ENCODE measurements at places on chromosomes 7 and 10. TPM values are rescaled to one million over a fixed set of nuclear protein-coding genes. Genes with fewer than 3 reads are reported as not detected.

The ADRA2A gene
- total RNA-seq, result 2.0 TPM

The MMRN2 gene
- 20.4 TPM for total RNA-seq

DNA sequence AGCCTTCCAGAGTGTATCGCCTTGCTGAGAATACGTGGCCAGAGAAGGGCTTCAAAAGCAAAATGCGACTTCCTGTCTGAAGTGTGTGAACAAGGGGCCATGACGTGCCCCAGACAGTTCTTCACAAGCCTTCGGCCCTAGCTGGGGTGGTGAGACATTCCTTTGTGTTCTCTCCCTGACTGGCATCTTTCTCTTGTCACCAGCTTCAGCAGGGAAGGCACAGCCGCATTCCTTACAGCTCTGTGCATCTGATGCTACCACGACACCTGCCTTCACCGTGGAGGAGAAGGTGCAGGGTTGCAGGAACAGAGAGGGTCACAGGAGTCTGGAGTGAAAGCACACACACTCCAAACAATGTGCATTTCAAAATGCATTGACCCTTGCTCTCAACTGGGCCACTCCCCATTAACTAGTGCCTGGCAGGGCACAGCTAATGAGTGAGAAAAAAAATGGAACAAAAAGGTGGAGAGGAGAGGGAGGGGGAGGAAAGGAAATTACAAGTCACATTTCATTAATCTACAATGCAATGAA is 93.4 kb downstream of the GPR26 start:
- no peak for DNase-seq

DNA sequence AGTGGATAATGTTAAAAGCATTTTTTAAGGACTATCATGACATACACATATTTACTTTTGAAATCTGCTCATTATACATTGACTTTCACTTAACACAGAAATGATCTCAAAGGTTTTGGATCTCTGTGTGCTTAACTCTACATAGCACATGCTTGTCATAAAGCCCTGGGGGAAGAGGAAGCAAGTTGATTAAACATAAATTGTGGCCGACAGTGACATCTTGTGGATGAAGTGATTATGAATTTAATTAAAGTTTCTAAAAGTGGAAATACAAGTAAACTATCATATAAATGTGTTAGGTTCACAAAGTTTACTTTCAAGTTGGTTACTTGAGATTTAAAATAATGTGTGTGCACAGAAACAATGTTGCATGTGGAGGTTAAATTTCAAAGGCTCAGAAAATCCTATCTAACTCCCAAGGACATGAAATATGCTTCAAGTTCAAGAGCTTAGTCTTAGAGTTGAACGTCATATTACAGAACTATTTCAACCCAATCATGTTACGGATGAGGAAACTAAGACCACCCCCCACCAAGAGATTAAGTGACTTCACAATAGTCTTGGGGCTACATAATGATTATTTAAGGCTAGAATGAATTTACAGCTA is 1247.8 kb downstream of the GATA3 start:
- peak; percentile 62 for DNase-seq

DNA sequence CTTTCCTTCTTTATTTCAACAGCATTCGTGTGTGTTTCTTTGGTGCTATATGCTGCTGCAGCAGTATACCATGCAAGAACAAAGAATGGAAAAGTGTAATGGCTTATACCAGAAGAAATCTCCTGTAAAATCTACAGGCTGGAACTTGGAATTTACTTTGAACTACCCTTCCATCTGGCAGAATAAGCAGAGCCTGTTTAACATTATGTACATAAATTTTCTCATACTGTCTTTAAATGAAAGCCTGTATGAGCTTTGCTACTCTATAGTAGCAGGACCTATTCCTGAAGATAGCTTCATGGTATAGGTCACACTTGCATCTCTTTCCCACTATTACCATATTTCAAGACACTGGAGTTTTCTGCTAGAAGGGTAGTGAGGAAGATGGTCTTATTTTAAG is 522.1 kb upstream of the GHITM start:
- DNase-seq, result no peak

DNA sequence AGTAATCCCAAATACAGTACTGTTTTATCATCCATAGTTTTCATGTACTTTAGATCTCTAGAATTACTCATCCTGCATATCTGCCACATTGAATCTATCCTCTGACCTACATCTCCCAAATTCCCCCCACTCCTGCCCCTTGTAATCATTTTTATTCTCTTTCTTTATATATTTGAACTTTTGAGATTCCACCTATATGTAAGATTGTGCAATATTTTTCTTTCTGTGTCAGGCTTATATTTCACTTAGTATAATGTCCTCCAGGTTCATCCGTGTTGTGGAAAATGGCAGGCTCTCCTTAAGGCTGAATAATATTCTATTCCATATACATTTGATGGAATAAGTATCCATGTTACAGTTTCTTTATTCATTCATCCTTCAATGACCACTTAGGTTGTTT is 640.4 kb downstream of the POM121L12 start:
- no peak for DNase-seq

- DNase-seq, result peak; percentile 37
Measured at GRCh38 chr10:97328646-97329453, 5.7 kb downstream of the FRAT2 start.

- no peak for DNase-seq
Measured at GRCh38 chr10:22324413-22324812, 3.5 kb downstream of the BMI1 start.

DNA sequence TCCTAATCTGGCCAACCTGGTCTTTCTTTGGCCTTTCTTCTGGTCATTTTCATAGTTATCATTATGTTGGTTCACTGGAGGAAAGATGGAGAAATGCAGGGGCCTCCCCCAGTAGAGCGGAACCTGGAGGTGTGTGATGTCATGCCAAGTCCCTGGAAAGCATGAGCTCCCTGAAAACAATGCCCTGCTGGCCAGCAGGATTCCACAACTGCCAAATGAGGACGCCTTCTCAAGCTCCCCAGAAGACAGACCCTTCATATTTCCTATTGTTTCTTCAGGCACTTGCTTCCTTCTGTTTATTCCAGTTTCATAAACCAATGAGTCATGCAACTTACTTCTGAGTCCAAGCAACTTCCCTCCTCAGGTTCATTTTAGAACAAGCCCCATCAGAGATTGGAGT is 339.0 kb downstream of the GATA3 start:
- DNase-seq, result no peak

DNA sequence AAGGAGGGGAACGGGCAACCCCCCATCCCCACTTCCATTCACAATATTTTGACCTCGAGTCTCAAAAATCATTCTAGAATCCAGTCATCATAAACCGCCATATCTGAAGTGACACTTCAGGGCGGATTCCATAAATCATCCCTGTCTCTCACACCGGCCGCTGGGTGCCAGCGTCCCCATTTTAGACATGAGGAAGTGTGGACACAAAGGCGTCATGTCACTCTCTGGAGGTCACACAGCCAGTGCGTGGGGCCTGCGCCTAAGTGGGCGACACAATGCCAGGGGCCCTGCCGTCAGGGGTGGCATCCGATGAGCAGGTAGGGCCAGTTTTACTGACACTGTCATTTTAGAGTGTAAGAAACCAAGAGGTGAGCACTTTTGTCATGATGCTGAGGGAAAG is 19.5 kb downstream of the KCNH2 start:
- DNase-seq, result no peak

GRCh38 chr10:131650169-131650705 is 250.6 kb upstream of the PPP2R2D start:
- DNase-seq, result no peak

DNA sequence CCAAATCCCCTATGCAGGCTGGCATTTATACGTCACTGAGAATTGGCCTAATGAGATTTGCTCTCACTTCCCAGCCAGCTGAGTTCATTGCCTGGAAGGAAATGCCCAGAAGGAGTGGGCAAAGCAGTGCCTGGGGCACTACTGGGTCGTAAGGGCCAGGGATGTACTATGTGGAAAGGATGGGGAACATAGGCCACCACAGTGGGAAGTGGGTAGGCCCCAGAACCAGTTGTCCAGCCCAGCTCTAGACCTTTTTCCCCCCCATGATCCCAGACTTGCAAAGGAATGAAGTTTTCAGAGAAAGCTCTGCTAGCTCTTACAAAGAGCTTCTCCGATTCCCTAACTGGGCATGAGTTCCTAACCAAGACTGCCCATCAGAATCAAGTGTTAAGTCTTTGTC is 13.9 kb downstream of the TRPV5 start:
- DNase-seq, result no peak

DNA sequence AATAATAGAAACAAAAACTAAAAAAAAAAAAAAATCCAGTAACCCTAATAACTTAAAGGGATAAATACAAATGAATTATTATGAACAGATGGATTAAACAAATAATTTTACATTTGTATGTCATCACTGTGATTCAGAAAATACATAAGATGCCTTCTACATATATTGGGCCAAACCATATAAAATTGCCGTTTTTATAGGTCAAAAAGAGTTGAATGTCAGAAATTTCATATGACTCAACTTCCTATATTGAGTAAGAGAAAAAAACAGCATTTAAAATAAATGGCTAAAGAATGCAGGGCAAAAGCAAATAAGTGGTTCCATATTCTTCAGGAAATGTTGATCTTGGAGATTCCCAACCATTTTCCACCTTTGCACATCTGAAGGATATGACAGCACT is 9.4 kb downstream of the SLC35B4 start:
- DNase-seq, result no peak

- DNase-seq, result no peak
Measured at GRCh38 chr7:55306331-55306730, 58.8 kb upstream of the LANCL2 start.

GRCh38 chr7:118949031-118949430 is 724.5 kb downstream of the ANKRD7 start:
- DNase-seq, result no peak

DNA sequence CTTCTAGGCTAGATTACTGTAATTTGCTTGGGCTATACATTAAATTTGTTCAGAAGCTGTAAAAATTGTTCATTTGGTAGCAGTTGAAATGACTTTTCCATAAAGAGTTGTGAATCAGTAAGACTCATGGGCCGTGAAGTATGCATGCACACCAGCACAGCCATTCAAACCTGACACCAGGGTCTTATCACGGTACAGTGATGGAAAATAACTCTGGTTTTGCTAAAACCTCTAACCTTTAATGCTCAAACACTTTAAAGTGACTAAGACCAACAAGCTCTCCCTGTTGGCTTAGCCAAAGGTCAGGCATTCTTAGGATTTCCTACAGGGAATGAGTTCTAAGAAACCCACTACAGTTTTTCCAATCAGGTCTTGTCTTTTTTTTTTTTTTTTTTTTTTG is 11.5 kb downstream of the ARL3 start:
- no peak for DNase-seq

DNA sequence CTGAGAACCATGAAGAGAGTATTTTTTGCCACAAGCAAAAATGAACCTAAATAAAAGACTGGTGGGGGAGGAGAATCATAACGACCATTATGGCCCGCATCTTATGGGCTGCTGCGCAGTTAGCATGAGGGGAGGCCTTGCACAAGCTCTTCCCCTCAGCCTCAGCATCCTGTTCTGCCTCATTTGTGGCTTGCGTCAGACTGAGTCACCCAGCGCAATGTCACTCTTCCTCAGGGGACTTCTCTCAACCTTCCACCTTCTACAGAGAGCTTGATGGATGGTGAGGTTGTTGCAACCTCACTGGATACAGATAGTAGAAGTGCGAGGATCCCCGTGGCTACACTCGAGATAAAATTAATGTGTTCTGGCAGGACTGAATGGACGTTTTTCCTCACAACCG is 16.8 kb upstream of the GPR15LG start:
- DNase-seq, result no peak

The CDK1 gene
- total RNA-seq, result 40.3 TPM

- DNase-seq, result no peak
Measured at GRCh38 chr10:94180576-94180975, 182.2 kb downstream of the NOC3L start.

The EMX2 gene
- 5.5 TPM for total RNA-seq

DNA sequence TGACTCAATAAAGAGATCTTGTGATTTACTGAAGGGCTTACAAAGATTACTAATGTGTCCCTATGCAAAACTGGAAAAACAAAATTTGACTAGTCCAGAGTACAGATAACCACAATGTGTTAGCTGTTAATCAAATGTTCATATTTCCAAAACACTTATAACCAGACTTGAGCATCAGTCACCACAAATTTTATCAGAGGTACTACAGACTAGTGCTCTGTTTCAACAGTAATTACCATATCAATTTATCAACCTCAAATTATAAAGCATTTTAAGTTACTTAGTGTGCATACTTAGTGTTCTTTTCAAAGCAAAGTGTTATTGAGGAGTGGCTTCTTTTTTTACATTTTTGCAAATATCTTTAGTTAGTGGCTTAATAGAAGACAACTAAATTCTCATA is 765.9 kb downstream of the GRM8 start:
- no peak for DNase-seq

GRCh38 chr10:47238331-47239095 is 61.5 kb upstream of the GDF10 start:
- DNase-seq, result no peak

GRCh38 chr10:52979295-52979990 is 206.9 kb upstream of the MBL2 start:
- no peak for DNase-seq

GRCh38 chr10:60290558-60290957 is 99.1 kb downstream of the ANK3 start:
- no peak for DNase-seq
